ENCODE measurements at places on chromosomes 7 and 10.

- DNase-seq, result no peak
These were observed 1.9 kb downstream of the TBXAS1 start for GRCh38 chr7:139830782-139831501.

GRCh38 chr10:99888622-99889021 is 106.2 kb downstream of the ABCC2 start:
- no peak for DNase-seq

- no peak for DNase-seq
These were observed 50.1 kb upstream of the DNAAF5 start for GRCh38 chr7:676246-676971.

- DNase-seq, result no peak
These were observed 872 bp downstream of the FAM131B start for GRCh38 chr7:143361552-143362130.

- DNase-seq, result no peak
These were observed 1.1 kb upstream of the UMAD1 start for GRCh38 chr7:7639421-7639820.

All from stimulated activated CD8-positive, alpha-beta memory T cell treated with anti-CD3 and anti-CD28 coated beads, Interleukin-7, amount 100 ng/mL, for 24 hours (primary cell).